ENCODE measurements at places on chromosomes 2 and 18.

GRCh38 chr2:98857001-98857400 is 79.0 kb downstream of the CRACDL start:
- no peak for DNase-seq

DNA sequence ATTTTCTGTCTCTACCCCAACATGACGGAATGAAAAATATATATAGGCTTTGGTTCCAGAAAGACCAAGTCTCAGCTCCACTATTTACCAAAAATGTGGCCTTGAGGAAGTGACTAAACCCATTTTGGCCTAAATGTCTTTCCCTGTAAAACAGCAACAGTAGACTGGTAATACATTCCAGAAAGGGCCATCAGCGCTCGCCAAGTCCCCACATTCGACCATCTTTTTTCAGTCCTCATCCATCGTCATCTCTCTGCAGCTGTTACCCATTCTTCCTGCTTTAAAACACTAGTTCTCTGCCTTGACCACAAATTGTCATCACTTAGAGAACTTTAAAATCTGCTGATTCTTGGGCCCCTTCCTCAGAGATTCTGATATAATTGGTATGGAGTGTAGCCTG is 183.8 kb upstream of the CTAGE1 start:
- no peak for DNase-seq

DNA sequence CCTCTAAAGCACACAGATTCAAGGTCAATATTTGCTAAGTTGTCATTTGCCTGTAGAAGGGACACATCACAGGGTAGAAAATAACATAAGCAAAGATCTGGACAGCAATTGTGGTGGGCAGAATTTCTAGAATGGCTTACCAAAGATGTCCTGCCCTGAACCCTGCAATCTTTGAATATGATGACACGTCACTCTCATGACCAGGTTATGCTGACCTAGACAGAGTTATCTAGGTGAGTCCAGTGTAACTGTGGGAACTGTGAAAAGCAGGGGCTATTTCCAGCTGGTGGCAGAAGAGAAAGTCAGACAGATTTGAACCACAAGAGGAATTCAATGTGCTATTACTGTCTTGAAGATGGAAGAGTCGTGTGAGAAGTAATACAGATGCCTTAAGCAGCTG is 112.3 kb upstream of the CNGA3 start:
- no peak for DNase-seq

DNA sequence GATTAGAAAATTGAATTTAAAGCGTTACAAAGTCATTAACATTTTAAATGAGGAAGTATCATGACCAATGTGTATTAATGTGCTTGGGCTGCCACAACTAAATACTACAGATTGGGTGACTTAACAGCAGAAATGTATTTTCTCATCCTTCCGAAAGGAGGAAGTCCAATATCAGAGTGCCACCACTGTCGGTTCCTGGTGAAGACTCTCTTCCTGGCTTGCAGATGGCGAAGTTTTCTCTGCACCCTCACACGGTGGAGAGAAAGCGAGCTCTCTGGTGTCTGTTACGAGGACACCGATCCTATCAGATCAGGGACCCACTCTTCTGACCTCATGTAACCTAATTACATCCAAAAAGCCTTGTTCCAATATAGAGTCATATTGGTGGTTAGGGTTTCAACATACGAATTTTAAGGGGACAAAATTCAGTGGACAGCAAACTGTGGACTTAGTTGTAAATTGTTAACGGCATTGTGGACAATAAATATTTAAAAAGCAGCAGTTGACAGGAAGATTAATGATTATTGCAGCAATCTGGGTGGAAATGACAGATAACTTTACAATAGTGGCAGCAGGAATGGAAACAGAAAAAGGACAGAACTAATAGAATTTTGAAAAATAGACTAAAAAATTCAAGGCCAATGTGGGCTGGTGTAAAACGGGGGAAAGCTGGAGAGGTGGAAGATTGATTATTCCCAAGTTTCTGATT is 35.1 kb upstream of the CYRIA start:
- DNase-seq, result no peak

DNA sequence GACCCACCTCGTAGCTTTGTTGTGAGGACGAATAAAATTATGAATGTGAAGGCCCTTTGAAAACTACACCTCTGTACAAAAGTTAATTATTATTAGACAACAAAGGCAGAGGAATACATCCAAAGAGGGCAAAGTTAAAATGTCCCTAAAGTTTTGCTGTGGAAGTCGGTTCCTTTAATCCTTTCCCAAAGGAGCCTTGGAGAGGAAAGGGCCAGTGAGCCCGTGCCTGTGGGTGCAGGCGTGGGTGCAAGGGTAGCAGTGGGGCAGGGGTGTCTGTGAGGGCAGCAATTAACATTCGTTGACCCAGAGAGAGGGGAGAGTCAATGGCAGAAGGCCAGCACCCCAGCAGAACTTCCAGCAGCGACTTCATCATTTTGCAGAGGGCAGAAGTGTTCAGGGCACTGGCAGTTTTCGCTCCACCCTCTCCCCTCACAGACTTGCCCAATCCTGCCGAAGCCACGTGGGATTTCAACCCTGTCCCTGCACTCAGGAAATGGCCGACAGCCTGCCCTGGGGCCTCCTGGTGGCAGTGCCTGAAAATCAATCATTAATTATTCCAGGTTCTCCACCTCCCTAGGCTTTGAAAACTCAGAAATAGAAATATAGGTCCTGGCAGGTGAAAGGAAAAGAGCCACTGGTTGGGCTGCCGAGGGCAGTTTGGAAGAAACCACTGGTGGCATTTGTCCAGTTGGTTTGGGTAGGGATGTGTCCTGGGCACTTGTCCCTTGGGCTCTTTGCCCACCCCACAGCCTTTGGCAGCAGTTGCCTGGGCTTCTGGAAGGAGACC is 4.2 kb upstream of the PAX8 start:
- no peak for DNase-seq

GRCh38 chr18:69968039-69968438 is 20.4 kb upstream of the CD226 start:
- DNase-seq, result no peak

DNA sequence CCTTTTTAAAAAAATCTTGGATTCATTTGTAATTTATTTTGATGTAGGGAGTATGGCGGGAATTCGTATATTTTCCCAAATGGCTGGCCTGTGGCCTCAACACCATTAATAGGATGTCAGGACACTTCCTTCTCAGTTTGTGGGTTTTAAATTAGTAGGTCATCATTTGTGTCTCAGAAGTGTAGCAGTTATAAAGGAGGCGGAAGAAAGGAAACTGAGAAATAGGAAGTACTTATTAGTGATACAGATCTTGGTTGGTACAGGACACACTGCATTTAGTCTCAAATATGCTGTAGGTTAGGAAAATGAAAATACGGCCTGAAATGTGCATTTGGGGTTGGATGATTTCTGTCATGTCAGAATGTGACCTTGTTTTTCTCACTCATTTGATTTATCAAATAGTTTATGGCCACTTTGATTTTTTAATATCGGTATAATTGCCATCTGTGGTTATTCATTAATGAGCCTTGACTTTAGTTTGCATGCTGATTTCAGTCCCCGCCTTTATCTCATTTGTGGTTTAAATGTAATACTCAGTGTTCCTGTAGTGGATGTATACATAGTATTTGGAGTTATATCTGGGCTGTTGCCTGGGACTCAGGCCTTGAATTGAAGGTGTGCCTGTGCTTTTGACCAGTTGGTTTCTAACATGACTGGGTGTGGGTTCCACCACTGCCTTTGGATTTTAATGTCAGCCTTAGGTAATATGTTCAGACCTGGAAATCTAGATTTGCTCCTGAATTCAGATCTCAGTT is 31.4 kb downstream of the ZCCHC2 start:
- DNase-seq, result no peak

GRCh38 chr2:70934981-70935380 is 719 bp upstream of the ATP6V1B1 start:
- DNase-seq, result no peak

GRCh38 chr2:66445076-66445924 is 10.4 kb downstream of the MEIS1 start:
- no peak for DNase-seq

GRCh38 chr2:138428710-138429440 is 72.7 kb upstream of the SPOPL start:
- DNase-seq, result no peak

DNA sequence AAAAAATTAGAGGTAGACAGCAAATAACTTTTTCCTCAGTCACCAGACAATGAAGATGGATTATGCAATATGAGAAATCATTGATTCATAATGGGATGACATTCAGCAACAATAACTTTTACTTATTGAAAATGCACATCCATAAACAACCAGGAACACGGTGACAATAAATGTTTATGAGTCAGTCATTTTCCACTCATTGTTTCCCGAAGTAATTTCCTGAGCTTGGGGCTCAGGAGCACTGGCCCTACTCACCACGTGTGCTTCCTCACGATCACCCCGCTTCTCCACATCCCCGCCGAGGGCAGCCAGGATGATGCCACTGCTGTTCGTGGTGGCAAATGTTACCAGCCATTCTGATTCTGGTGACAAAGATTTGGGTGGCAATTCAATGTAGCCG is 156.3 kb downstream of the LAMA1 start:
- DNase-seq, result no peak

DNA sequence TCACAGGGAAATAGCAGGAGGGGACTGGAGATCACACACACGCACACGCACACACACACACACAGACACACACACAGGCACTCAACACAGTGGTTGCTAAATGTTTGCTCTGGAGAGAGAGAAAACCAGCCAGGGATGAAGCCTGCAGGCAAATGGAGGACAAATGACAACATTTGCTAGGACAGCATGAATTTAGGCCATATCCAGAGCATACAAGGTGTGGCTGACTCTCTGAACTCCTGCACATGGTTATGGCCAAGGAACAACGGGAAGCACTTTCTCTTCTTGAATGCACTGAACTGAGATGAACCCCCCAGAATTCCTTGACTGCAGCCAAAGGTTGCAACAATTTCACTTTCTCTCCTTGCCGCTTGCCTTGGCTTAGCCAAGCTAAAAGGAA is 230.0 kb upstream of the RASGRP3 start:
- DNase-seq, result no peak

DNA sequence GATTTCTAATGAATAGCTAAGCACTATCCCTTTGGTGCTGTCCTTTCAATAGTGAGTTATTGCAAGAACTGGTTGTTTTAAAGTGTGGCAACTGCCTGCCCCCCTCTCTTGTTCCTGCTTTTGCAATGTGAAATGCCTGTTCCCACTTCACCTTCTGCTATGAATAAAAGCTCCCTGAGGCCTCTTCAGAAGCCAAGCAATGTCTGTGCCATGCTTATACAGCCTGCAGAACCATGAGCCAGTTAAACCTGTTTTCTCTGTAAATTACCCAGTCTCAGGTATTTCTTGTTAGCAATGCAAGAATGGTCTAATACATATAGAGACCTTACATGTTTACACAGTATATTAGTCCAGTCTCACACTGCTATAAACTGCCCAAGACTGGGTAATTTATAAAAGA is 15.0 kb upstream of the METTL21A start:
- no peak for DNase-seq

- DNase-seq, result no peak
Measured at GRCh38 chr2:127143841-127144782, 37.2 kb upstream of the BIN1 start.

DNA sequence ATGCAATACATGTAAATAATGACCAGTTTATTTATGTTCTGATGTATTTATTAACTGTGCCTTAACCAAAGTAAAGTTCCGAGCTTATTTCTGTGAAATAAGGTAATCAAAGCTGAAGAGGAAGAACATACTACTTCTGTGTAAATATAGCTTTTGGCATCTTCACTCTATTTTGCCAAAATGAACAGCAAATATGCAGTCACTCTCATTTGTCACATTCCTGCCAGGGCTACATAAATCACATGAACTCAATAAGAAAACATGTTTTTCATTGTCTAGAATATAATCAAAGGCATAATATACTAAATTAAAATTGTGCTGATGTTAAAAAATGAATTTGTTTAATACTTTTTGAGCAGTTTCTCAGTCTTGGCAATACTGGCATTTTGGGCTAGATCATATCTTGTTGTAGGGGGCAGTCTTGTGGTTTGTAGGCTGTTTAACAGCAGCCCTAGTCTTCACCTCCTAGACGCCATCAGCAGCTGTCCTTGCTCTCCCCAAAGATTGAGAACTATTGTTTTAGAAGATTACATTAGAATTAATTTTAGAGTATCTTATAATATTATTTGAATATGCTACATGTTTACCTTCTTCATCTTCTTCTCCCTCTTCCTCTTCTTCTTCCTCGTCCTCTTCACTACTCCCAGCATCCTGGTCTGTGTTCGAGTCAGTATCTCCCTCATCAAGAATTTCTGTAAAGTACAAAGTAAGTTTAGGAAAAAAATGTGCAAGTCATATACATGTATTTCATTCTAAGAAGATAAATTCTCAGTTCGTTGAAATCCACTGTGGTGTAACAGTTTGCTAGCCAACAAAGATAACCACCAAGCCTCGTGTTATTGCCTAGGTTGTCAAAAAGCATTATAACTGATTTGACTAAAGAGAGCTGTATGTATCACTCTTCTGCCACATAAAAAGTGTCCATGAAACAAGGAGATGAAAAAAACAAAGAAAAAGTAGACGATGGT is 41.5 kb downstream of the CWC22 start:
- DNase-seq, result no peak

GRCh38 chr18:58570360-58571064 is 58.4 kb downstream of the ALPK2 start:
- no peak for DNase-seq

DNA sequence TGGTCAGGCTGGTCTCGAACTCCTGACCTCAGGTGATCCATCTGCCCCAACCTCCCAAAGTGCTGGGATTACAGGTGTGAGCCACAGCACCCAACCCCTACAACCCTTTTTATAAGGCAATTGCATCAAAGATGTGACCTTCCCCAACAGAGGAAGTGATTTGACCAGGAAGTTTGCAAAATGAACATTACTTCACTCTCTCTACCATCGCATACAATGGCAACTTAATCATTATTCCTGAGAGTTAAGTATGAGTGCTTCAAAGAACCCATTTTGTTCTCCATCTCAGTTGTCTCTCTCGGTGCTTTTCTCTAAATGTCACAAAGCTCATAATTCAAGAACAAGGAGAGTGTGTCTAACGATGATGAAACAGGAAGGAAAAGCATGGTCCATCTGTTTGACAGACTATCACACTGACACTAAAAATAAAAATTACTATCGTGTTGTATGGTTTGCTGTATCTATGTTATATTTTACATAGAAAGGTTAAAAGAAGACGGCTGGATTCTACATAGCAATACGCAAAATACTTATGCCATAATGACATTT is 18.1 kb upstream of the CREG2 start:
- DNase-seq, result no peak

- DNase-seq, result no peak
Measured at GRCh38 chr2:96895746-96896651, 26.1 kb upstream of the SEMA4C start.

- no peak for DNase-seq
Measured at GRCh38 chr2:188322569-188323551, 31.2 kb downstream of the GULP1 start.

- no peak for DNase-seq
Measured at GRCh38 chr2:203740871-203741281, 34.4 kb downstream of the CD28 start.
